ENCODE measurements at places on chromosomes 16 and 17. TPM values are rescaled to one million over a fixed set of nuclear protein-coding genes. Genes with fewer than 3 reads are reported as not detected.

Gene TMEM235
- not detected for total RNA-seq

Gene HS3ST3A1
- 7.1 TPM for total RNA-seq

Gene FAM20A
- total RNA-seq, result 63.3 TPM

Gene CIITA
- 2.5 TPM for total RNA-seq

Gene RPH3AL
- total RNA-seq, result 2.9 TPM

Gene SGCA
- 0.29 TPM for total RNA-seq

Gene HSF4
- total RNA-seq, result 8.5 TPM

Gene NTN3
- total RNA-seq, result 0.36 TPM

Gene KRTAP4-5
- not detected for total RNA-seq

Gene DPEP1
- total RNA-seq, result 0.29 TPM

Gene SYCE1L
- total RNA-seq, result not detected

Gene NPIPB6
- total RNA-seq, result 2.9 TPM

Measured in osteoblast (primary cell).